Activated CD4-positive, alpha-beta T cell treated with anti-CD3 and anti-CD28 coated beads, Interleukin-2, amount 50 U/mL, for 16 hours (primary cell): ENCODE measurements at places on chromosomes 3 and 15.

DNA sequence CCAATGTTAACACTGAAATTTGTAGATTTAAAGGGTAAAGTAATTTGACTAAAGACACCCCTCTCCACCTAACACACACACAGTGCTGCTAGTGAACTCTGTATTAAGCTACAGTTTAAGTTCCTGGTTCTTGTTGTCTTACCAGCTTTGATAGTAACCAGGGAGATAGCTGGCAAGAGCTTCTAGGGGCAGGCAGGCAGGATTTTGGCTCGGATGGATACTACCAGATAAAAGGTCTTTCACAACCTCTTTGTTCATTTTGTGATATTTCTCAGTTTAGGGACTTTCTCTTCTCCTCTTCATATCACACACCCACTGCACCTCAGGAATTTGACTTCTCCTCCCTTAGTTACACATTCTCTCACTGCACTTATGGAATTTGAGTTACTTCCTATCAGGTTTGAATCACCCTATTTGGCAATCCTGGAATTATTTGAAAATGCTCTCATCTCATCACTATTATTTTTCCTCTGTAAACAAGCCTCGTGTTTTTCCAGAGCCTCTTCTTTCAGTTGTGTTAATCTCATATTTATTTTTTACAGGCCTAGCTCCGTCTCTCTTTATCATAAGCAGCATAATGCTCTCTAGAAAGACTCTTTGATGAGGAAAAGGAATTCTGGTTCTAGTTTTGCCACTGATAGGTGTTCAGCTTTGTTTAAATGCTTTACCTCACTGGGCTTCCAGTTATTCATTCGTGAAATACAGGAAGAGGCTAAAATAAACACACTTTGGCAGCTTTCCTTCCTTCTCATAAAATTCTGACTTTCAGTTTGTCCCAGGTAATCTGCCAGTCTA is 23.0 kb upstream of the CLDN1 start:
- DNase-seq = no peak

GRCh38 chr3:96813134-96813819 is 1.1 kb upstream of the EPHA6 start:
- DNase-seq = peak; percentile 82

DNA sequence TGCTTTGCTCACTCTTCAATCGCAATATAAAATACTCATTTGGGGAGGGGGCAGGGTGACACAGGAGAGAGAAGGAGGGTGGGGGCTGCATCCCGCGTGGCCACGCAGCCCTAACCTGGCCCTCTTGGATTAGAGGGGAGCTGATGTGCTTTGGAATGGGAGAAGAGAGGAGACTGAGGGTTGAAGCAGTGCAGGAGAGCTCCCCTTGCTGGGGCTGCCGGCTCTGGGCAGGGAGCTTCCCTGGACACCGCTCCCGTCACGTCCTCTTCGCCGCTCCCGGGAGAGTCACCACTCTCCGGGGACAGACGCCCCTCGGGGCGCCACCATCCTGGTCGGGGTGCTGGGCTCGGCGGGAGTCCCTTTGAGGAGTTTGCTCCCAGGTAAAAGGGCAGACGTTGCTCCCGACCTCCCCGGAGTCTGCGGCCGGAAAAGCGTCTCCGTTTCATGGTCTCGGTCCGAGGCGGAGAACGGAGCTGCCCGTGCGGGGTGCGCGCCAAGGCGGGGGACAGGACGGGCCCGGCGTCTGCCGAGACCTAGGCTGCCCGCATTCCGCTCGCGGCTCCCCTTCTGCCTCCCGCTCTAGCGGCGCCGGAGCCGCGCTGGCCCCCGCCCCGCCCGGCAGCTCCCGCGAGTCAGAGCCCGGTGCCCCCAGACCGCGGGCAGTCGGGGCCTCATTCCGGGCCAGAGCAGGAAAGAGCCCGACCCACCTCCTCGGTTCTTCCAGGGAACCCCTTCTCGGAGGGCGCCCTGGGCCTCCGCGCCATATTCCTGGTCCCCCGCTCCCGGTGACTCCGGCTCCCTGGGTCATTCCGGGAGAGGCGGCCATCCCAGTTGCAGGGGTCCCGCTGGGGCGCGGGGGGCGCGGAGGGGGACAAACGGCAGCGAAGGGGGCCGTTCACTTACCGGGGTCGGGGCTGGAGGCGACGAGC is 603 bp downstream of the SLC7A14 start:
- DNase-seq = no peak

- DNase-seq = no peak
Observed at GRCh38 chr15:51603002-51603401, 19.6 kb downstream of the DMXL2 start.

DNA sequence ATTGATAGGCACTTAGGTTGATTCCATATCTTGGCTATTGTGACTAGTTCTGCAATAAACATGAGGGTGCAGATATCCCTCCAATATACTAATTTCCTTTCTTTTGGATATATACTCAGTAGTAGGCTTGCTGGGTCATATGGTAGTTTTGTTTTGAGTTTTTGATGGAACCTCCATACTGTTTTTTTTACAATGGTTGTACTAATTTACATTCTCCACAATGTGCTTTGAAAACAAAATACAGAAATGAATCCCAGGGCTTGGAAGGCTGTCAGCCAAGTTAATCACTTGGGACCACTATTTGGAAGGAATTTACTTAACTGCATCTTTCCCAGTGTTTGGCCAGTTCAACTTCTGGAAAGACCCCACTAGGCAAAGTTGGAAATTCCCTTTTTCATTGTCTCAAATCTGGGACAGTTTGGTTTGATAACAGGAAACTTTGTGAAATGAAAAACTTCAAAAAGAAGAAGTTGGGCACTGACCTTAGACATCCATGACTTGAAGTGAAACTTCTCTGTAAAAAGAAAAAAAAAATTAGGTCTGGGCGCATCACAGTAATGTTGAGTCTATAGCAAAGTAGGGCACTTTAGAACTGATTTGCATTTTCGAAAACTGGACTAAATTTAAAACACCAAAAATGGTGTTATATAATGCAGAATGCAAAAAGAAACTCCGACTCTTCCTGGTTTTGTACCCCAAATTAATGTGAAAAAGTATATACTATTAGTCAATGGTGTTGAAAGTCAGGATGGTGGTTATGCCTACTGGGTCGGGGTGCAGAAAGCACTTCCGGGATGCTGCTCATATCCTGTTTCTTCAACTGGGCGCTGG is 6.0 kb downstream of the CTSH start:
- peak; percentile 77 for DNase-seq

GRCh38 chr3:122681284-122681973 is 790 bp downstream of the PARP14 start:
- no peak for DNase-seq

- DNase-seq = no peak
Observed at GRCh38 chr3:65946438-65946837, 92.3 kb downstream of the MAGI1 start.

GRCh38 chr3:107988460-107989175 is 102.2 kb downstream of the CD47 start:
- DNase-seq = no peak
